ENCODE measurements at places on chromosomes 3 and 15. TPM values are rescaled to one million over a fixed set of nuclear protein-coding genes. Genes with fewer than 3 reads are reported as not detected.
A peak's percentile ranks its signal among the peaks of the same experiment; 100 is the strongest.

GRCh38 chr3:151268267-151269235 lies 9.8 kb downstream of the P2RY14 start:
- peaks cover 49% of the 10 kb centered on the region for H3K4me1 ChIP-seq
- H3K27me3 ChIP-seq, result no peaks in the 10 kb centered on the region
- H3K4me3 ChIP-seq, result peak overlapping the region; percentile 54
- H3K27ac ChIP-seq, result peak overlapping the region; percentile 89
- DNase-seq, result peak; percentile 90

DNA sequence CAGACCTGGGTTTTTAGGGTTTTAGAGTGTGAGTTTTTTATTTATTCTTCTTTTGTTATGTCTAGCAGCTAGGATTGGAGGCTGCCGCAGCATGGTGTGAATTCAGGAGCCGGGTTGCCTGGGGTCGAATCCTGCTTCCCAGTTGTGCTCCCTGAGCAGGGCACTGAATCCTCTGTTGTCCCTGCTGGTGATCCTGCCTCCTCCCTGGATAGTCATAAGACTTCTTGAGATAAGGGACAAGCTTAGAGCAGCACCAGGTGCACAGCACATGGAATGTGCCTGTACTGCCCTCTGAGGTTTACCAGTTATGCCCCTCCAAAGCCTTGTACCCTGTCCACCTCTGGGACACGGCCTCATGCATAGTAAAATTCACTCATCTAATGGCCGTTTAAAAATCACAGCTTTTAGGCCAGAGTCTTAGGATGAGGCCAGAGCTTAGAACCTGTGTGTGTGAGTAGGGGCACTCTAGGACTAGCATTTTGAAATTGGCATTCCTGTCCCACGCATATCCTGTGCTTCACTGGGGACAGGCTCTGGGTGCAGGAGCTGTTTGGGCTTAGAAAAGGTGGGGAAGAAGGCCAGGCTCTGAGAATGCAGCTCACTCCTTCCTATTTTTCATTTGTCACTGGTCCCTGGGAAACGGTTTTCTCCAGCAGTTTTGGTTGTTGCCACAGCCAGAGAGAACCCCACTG lies 47.7 kb downstream of the CHCHD6 start:
- H3K36me3 ChIP-seq, result no peaks in the 10 kb centered on the region
- peaks cover 4% of the 10 kb centered on the region for H3K4me1 ChIP-seq
- no peak overlapping the region for H3K4me3 ChIP-seq
- peak; percentile 34 for DNase-seq

DNA sequence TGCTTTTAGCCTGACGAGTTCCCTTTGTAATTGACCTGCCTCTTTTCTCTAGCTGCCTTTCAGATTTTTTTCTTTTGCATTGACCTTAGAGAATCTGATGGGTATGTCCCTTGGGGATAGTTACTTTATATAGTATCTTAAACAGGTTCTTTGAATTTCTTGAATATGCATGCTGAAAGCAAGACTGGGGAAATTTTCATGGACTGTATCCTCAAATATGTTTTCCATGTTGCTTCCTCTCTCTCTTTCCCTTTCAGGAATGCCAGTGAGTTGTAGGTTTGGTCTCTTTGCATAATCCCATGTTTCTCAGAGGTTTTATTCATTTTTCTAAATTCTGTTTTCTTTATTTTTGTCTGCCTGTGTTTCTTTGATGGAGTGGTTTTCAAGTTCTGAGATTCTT lies 81.8 kb upstream of the CPNE4 start:
- no peak for DNase-seq
- H3K4me1 ChIP-seq, result no peaks in the 10 kb centered on the region
- no peaks in the 10 kb centered on the region for H3K36me3 ChIP-seq
- H3K27me3 ChIP-seq, result no peaks in the 10 kb centered on the region
- no peak overlapping the region for H3K27ac ChIP-seq
- no peak overlapping the region for H3K4me3 ChIP-seq

DNA sequence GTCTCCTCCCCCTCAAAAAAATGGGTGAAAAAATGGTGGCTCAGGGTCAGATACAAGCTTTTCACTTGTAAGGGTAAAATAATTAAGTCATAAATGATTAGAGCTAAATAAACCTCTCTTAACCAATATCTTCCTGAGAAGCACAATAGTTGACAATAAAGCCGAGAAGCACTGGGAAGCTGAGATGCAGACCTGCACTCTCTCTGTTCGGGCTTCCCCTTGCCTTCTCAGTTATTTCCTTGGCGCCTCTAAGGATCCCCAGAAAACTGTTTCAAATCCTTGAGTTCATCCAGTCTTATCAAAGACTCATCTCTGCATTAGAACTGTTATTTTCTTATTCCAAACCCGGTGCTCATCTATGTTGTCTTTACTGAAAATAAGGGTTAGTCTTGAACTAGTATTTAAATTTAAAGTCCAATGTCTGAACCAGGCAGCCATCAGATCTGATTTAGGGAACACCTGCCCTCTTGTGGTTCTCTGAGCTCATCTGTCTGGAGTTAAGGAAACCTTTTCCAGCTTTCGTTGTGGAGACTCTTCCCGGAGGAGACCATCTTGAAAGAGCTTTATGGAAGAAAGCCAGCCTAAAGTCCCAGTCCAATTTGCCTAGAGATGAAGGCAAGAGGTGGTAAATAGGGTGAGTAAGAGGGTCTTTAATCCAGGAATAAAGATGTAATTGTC lies 256.4 kb upstream of the MCTP2 start:
- DNase-seq, result no peak
- no peaks in the 10 kb centered on the region for H3K4me1 ChIP-seq
- no peak overlapping the region for H3K4me3 ChIP-seq
- no peaks in the 10 kb centered on the region for H3K36me3 ChIP-seq

GRCh38 chr3:177852001-177852807 lies 654.9 kb upstream of the TBL1XR1 start:
- no peak for DNase-seq
- H3K4me1 ChIP-seq, result no peaks in the 10 kb centered on the region
- no peak overlapping the region for H3K4me3 ChIP-seq
- H3K27me3 ChIP-seq, result no peaks in the 10 kb centered on the region
- no peak overlapping the region for H3K27ac ChIP-seq

- H3K4me1 ChIP-seq, result no peaks in the 10 kb centered on the region
- no peaks in the 10 kb centered on the region for H3K36me3 ChIP-seq
- no peak for DNase-seq
- H3K4me3 ChIP-seq, result no peak overlapping the region
Observed at GRCh38 chr3:174810254-174810653, 48.9 kb upstream of the NAALADL2 start.

DNA sequence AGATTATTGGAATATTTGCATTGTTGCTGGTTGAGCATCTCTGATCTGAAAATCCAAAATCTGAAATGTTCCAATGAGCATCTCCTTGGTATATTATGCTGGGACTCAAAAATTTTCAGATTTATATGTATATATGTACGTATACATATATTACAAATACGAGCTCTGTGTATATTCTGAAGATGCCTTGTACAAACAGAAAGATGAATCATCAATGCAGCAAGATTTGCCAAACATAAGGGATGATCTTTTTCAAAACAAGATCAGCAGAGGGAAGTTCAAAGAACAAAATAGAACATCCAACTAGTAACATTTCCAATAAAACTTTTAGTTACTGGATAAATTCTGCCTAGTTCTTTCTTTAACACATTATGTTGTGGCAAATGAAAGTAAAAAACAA lies 42.5 kb downstream of the HERC1 start:
- peaks cover 17% of the 10 kb centered on the region for H3K4me1 ChIP-seq
- H3K27ac ChIP-seq, result no peak overlapping the region
- DNase-seq, result no peak
- no peaks in the 10 kb centered on the region for H3K27me3 ChIP-seq
- no peak overlapping the region for H3K4me3 ChIP-seq

GRCh38 chr15:34239151-34239808 lies 14.5 kb downstream of the EMC4 start:
- peaks cover 35% of the 10 kb centered on the region for H3K36me3 ChIP-seq
- peak overlapping the region; percentile 90 for H3K27ac ChIP-seq
- peak overlapping the region; percentile 31 for H3K4me3 ChIP-seq
- peaks cover 30% of the 10 kb centered on the region for H3K4me1 ChIP-seq
- H3K27me3 ChIP-seq, result no peaks in the 10 kb centered on the region

DNA sequence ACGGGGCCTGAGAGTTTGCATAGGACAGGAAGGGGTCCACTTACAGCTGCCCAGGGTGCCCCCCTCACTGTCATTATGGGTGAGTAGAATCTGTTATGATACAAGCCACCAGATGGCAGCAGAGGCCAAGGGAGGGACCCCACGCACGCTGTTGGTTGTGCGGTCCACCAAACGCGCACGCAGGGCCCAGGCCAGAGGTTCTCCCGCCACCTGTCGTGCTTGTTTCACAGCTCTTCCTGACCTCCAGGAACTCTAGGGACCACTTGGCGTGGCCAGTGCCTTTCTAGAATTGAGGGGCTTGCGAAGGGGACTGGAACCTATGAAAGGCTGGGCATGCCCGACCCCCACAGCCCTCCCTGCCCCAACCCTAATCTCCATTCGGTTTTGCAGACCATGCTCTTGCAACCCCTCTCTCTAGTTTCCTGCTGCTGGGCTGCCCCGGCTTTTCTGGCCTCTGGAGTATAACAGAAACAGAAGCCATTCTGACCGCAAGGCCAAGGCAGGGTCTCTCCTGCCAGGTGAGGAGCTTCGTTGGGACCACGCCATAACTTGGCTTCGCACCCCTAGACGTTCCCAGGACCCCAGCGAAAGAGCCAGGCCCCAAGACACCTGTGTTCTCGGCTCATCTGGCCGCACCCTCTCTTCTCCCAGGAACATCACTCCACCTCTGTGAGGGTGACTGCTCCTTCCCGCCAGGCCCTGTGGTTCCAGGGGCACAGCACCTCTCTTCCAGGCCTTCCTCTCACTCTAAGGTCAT lies 46.0 kb downstream of the ALDH1L1 start:
- no peaks in the 10 kb centered on the region for H3K4me1 ChIP-seq
- H3K27ac ChIP-seq, result no peak overlapping the region
- DNase-seq, result peak; percentile 61

DNA sequence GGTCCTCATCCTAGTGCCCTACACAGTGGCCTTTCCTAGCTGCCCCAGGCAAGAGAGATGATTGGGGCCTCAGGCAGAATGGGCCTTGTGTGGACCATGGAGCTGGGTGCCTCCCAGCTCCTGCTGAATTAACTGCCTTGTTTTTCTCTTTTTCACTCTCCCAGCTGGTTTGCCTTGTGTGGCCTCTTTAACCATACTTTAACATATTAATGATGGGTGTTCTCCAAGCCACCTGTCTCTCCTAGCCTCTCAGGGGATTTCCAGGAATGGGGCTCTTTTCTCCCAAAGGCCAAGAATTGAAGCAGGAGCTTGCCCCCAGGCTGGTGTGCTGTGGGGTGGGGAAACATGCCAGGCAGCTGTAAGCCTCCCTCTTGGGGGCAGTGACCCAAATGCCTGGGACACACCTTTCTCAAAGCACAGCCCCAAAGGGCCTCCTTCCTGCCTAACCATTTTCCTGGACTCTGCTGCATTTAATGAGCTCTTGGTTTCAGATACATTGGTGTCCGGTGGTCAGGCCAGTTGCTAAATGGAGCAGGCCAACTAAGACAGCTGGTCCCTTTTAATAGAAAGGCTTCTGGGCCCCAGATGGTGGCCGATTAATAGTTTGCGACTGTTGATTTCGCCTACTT lies 5.6 kb downstream of the ALPK3 start:
- peaks cover 4% of the 10 kb centered on the region for H3K4me1 ChIP-seq
- peaks cover 4% of the 10 kb centered on the region for H3K27me3 ChIP-seq
- no peak overlapping the region for H3K27ac ChIP-seq

DNA sequence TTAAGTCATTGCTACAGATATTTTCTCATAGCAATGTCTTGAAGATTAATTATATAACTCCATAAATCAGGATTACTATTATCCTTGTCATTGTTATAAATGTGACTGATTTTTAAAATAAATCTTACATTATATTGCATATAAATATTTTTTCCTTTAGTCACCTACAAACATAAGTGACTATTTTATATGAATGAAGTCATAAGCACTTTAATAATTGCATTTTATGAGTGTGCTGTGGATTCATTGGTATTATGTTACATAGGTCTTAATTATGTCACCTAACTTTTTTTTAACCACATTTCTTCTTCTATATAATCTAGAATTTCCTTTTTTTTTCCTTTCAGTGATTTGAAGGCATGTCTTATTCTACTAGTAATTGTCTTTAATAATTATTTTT lies 1191.2 kb downstream of the NSUN3 start:
- no peaks in the 10 kb centered on the region for H3K36me3 ChIP-seq
- no peak overlapping the region for H3K27ac ChIP-seq
- no peaks in the 10 kb centered on the region for H3K27me3 ChIP-seq
- no peak for DNase-seq
- H3K4me1 ChIP-seq, result no peaks in the 10 kb centered on the region

GRCh38 chr3:134622806-134623365 lies 27.9 kb downstream of the KY start:
- no peak overlapping the region for H3K4me3 ChIP-seq
- no peak for DNase-seq
- no peak overlapping the region for H3K27ac ChIP-seq
- no peaks in the 10 kb centered on the region for H3K36me3 ChIP-seq

DNA sequence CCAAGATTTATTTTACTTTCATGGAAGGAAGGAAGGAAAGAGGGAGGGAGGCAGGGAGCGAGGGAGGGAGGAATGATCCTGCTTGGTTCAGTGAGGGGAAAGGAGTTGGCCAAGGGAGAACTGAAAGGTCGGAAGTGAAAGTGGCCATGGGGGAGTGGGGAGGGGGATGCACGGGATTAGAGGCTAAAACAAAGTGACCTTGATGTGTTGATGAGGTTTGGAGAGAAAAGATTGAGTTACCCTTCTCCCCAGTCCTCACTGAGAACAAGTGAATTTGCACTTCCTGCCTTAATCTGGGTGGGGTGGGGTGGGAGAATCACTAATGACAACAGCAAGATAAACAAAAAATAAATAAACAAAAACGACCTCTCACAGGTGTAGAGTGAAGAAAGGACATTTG lies 212.0 kb upstream of the TLE3 start:
- H3K36me3 ChIP-seq, result no peaks in the 10 kb centered on the region
- no peak overlapping the region for H3K27ac ChIP-seq
- peaks cover 15% of the 10 kb centered on the region for H3K4me1 ChIP-seq
- H3K4me3 ChIP-seq, result no peak overlapping the region
- peaks cover 36% of the 10 kb centered on the region for H3K27me3 ChIP-seq

GRCh38 chr3:160801386-160802118 lies 45.5 kb downstream of the PPM1L start:
- H3K27ac ChIP-seq, result peak overlapping the region; percentile 77
- H3K4me3 ChIP-seq, result peak overlapping the region; percentile 53
- peaks cover 9% of the 10 kb centered on the region for H3K27me3 ChIP-seq
- peaks cover 2% of the 10 kb centered on the region for H3K36me3 ChIP-seq

DNA sequence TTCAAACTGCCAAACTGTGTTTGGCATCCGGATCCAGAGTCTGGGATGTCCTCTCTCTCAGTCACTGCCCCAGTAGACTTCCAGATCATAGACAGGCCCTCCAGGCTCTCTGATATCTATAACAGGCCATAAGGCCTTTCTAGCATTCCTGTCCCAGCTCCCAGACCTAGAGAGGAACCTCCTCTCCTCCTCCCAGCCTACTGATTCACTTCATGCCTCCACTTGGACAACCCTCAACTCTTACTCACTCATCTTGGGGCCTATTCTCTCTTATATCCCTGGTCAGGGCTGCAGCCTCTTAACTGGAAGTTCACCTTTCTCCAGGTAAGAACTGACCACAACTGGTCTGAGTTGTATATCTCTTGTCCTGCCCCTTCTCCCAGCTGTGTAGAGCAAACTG lies 253.7 kb upstream of the TRIM42 start:
- H3K4me3 ChIP-seq, result no peak overlapping the region
- no peak for DNase-seq
- H3K27ac ChIP-seq, result no peak overlapping the region
- H3K27me3 ChIP-seq, result no peaks in the 10 kb centered on the region

The PODXL2 gene
- total RNA-seq, result 2.2 TPM

The STAB1 gene
- total RNA-seq, result not detected

The SYNPR gene
- total RNA-seq, result not detected

The CHL1 gene
- not detected for total RNA-seq

The TTLL13 gene
- 0.80 TPM for total RNA-seq

The ITIH3 gene
- not detected for total RNA-seq

The TWF2 gene
- total RNA-seq, result 131 TPM
